Activated naive CD4-positive, alpha-beta T cell treated with anti-CD3 and anti-CD28 coated beads for 36 hours (primary cell): ENCODE measurements at places on chromosomes 4 and X.

GRCh38 chrX:82589410-82589809 is 918.7 kb upstream of the POU3F4 start:
- no peak for DNase-seq

DNA sequence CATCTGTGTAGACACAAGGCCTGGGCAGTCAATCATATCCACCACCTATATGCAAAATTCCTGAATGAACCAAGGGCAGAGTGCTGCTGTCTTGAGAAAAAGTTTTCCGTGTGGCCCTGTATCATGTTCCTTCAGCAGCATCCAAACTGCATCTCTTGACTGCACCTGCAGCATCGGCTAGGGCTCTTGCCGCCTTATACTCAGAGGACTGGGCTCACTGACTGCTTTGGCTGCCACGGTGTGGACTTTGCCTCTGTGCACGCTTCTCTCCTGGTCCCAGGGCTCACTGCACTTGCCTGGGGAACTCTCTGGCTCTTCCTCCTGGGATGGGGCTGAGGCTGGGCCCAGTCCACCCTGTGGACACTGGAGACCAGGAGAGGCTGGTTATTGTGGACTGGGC is 39.5 kb upstream of the STS start:
- DNase-seq = no peak

- no peak for DNase-seq
Observed at GRCh38 chrX:40470830-40471429, 109.8 kb upstream of the ATP6AP2 start.

- no peak for DNase-seq
Observed at GRCh38 chr4:26377328-26378311, 56.8 kb downstream of the RBPJ start.

DNA sequence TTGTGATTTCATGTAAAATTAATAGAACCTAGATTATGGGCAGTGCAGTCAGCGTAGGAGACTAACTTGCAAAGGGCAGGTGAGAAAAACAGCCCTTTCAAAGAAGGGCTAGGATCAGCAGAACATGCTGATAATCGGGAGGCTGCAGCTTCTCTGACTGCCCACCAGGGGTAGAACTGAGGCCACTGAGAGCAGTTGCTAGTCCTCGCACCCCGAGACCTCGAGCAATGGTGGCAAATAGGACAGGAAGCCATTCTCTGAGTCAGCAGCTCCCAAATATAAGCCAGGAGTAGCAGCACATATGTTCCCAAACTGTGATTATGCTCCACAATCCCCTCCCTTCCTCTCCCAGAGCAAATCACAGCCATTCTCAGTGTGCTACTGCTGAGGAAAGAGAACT is 186.5 kb downstream of the MSL3 start:
- no peak for DNase-seq
